MG63 (cell line): ENCODE measurements at places on chromosomes 3 and 15. TPM values are rescaled to one million over a fixed set of nuclear protein-coding genes. Genes with fewer than 3 reads are reported as not detected.

DNA sequence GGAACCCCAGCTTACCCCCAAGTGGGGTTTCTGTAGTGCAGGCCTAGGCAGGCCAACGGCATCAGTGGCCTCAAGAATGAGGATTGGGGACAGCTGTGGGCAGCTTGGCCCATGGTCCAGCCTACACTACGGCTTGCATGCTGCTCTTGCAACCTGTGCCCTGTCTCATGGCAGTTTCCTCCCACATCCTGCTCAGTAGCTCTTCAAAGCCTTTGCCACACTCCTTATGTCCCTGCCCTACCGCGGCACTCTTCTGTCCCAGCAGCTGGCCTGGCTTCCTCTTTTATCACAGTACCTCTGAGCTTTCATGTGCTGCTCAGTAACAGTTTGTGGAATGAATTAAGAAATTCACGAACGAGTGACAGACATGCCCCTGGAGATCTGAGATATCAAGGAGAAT lies 431.0 kb downstream of the EPHB1 start:
- no peak for DNase-seq

DNA sequence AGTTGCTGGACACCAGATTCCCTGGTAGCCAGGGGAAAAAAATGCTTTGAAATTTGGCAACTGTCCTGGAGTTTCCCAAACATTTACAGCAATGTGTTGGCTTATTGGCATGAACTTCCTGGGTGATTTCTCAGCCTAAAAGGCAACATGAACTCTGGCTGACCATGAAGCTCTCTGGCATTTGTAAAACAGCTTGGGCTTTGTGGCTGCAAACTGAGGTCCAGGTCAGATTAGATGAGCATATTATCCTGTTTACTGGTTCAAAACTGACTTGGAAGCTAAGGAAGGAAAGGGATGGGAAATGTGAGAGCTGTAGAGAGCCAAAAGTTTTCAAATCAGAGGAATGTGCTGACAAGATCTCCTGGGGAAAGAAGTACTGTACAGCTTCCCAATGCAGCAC lies 139.0 kb downstream of the P3H2 start:
- DNase-seq: peak; percentile 92

- DNase-seq: no peak
Observed at GRCh38 chr3:100777271-100777670, 68.0 kb downstream of the TFG start.

DNA sequence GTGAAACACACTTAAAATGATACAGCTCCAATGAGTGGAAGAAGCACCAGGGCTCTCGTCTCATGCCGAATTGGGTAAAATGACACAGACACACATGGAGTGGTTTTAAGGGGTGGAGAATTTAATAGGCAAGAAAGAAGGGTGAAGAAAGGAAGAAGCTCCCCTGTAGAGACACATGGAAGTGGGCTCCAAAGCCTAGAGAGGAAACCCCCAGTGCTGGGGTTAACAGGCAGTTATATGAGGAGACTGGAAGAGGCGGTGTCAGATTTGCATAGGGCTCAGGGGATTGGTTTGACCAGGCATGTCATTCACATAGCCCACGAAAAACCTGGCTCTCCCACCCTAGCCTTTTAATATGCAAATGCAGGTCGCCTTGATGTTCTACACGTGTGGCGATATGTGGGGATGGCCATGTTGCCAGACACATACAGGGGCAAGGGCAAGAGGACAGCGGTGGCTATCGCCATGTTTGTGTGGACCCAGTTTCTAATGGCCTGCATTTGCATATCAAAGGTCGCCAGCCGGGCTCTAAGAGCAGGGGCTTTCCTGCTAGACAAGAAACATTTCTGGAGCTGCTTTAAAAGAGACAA lies 1.9 kb upstream of the DPH6 start:
- DNase-seq: no peak

DNA sequence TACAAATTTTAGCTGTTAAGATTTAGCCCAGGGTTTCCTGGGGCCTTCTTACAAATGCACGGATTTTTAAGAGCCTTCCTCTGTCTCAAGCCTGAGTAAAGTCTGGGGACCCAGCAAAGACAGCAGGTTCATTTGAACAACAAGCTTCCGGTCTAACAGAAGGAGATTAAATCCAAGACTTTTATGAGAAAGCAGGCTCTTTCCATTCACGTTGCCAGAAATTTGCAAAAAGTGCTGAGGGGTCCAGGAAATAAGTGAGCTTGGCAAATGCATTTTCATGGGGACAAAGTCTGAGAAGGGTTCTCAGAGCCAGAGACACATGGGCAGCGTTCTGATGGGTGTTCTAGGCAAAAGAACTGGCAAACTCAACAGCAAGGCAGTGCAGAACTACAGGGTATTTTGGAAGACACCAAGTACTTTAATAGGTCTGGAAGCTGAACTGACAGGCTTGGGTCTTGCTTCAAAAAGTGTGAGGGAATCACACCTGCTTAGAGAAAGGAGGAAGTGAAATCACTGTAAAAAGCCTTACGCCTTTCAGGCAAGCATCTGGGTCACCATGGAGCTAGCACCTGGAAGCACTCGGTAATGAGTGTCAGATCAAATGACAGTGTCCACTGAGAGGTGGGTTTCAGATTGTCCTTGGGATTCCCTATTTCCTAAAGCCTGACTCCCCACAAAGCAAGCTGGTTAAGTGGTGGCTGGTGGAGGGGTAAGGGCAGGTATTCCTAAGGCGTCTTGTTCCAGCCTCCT lies 115.8 kb upstream of the ARHGEF3 start:
- no peak for DNase-seq

GRCh38 chr3:73437828-73438227 lies 186.9 kb downstream of the PDZRN3 start:
- DNase-seq: no peak

DNA sequence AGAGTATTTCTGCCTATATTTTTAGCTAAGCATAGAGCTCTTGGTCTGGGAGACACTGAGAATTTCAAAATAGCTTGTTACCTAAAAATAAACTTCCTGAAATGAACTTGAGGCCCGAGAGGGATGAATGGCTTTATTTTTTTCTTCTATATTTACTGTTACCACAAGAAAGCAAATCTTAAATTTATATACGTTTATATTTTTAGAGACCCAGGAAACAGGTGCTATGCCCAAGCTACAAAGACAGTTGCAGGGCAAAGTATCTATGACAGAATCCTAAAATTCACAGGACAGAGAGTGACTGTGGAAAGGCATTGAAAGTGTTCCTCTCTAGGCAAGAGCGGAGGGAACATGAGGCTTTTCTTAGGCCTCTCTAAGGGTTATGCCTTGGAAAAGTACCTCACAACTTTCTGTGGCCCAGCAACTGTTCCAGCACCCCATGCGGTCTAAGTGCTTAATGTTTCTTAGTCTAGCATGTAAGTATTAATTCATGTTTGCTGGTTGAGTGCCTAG lies 36.5 kb downstream of the TGFBR2 start:
- DNase-seq: no peak

DNA sequence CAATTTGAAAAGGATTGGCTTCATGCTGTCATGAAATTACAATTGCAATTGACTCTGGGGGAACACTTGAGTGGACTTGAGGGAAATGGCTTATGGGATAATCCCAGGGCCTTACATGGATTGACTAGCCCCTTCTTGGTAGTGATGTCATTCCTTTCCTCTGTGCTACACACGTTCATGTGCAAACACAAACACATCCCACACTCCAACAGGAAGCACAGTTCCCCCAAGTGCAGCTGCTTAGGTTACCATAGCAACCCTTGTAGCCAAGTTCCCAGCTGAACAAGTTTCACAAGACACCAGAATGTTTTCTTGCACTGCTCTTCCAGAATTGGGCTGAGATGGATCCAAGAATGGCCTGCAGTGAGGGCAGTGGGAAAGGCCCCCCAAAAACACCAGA lies 217.0 kb downstream of the ZNF621 start:
- DNase-seq: no peak

DNA sequence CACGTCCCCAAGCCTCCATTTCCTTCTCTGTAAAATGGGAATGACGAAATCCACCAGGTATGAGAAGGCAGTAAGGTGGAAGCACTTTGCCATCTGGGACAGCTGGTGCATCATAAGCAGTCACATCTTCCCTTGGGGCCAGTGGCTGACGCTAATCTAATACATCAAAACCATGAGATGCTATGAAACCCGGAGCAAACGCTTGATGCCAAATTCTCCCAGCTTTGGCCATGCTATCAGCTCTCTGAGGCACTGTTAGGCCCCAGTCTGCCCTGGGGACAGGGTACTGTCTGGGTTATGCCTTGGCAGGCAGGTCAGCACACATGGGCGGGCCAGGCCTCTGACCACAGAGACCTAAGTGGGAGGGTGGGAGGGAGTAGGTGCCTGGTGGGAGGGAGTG lies 66.1 kb downstream of the ADAMTS17 start:
- DNase-seq: no peak

- no peak for DNase-seq
Observed at GRCh38 chr15:78922527-78922926, 22.3 kb downstream of the CTSH start.

DNA sequence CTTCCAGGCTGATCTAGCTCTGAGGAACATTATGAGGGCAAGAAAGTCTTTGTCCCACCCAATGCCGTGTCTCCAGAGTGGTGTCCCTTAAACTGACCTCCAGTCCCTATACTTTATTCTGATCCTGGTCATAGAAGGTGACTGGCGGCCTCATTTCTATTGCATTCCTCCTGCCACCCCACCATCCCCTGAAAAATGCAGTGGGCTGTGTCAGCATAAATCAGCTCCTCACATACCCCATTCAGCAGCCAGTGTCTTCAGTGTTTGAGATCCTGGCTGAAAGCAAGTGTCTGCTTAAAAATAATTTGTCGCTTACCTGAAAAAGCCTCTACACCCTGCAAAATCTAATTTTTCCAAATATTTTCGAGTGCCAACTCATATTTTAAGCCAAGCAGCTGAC lies 346.1 kb downstream of the FEZF2 start:
- DNase-seq: no peak

- DNase-seq: no peak
Observed at GRCh38 chr15:62510791-62511190, 345.7 kb upstream of the C2CD4B start.

DNA sequence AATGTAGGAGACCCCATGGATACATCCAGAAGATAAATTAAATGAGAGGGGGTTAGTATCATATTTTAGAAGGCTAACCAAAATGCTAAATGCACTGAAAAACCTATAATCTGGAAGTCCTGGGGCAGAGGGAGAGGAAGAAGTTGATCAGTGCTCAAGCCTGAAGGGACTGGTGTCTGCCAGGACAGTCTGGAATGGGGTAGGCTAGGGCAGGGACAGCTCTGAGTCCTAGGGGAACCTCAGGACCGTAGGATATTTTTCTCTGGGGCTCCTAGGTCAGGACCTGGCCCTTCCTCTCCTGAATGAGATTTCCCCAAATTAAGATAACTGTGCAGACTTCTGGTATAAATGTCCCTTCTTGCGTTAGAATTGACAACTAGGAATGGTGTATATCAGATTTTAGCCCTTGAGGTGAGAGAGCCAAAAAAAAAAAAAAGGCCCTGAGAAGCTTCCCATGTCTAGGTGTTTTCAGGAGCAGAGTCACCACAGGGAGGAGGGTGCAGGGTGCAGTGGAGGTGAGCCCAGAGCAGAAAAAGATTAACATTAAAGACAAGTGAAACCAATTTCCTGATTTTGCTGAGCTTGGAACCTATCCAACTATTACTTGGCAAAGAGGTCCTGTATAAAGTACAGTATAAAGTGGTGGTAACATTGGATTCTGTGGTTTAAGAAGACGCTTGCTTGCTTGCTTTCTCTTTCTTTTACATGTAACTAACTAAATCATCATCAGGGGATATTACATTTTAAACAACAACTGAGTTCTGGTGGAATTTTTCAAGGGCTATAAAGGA lies 63.5 kb downstream of the HACD2 start:
- no peak for DNase-seq

DNA sequence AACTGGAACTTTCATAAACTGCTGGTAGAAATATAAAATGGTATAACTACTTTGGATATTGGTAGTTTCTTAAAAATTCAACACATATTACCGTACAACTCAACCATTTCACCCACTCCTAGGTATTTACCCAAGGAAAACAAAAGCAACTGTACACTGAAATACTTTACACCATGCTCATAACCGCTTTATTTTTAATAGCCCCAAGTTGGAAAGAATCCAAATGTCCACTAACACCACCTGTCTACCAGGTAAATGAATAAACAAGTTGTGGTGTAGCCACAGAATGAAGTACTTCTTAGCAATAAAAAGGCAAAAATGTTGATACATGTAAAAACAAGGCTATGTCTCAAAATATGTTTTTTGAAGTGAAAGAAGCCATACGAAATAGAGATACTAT lies 215.9 kb upstream of the PEX5L start:
- no peak for DNase-seq

- DNase-seq: no peak
Observed at GRCh38 chr3:197068077-197068476, 38.5 kb upstream of the MELTF start.

- no peak for DNase-seq
Observed at GRCh38 chr3:141860086-141860669, 16.3 kb upstream of the ATP1B3 start.

- DNase-seq: peak; percentile 12
Observed at GRCh38 chr15:38389924-38390542, 63.9 kb upstream of the FAM98B start.

DNA sequence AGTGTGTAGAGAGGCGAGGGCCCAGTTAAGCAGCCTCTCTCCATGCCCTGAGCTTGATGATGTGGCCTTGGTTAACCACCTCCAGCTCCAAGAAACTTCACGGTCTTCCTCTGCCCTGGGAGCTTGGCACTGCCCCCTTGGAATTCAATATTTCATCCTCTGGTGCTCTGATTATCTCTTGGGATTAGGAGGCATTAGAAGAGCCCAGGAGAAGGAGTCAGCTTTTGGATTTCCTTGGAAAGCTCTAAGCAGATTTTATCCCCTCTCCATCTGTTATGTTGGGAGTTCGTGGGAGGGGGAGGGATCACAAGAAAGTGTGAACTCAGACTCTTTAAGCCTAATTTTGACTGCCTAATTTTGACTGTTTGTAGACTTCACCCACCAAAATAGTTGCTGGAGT lies 132.7 kb upstream of the AGBL1 start:
- DNase-seq: peak; percentile 12

GRCh38 chr15:67935244-67935643 lies 95.4 kb upstream of the RNU6-1 start:
- no peak for DNase-seq

DNA sequence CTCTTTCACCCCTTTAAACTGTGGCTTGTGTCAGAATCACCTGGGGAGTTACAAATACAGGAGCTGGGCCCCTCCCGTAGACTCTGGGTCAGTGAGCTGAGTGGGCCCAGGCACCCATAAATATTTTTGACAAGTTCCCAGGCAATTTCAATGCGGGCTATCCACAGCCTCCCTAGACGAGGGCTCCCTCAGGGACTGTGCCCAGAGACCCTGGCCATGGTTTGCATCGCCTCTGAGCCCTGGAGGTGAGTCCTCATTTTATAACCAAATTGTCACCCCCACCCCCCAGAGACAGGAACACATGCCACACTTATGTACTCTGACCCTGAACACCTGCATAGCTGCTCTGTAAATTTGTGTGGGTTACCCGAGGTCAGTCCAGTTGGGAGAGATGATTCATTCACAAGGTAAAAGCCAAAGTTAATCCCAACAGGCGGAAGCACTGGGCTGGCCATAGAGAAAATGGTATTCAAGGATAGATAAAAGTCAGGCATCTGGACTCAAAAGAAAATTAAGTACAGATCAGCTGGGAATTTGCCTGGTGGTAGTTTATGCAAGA lies 146.5 kb upstream of the SLC6A11 start:
- no peak for DNase-seq

GRCh38 chr15:40549894-40550293 lies 14.9 kb downstream of the CCDC32 start:
- DNase-seq: no peak

Gene CEP63
- total RNA-seq: 15.3 and 30.3 TPM in 2 replicates

Gene ARRDC4
- 9.2 and 13.4 TPM in 2 replicates for total RNA-seq

Gene SEMA3G
- not detected in 2 replicates for total RNA-seq

Gene BOC
- 1.4 and 3.9 TPM in 2 replicates for total RNA-seq

Gene COMMD4
- 100 and 144 TPM in 2 replicates for total RNA-seq

Gene ACKR2
- total RNA-seq: not detected in 2 replicates

Gene CLDN16
- total RNA-seq: not detected in 2 replicates

Gene GPR171
- total RNA-seq: not detected in 2 replicates

Gene GOLGA8J
- total RNA-seq: 0.07 TPM in 1 of 2 replicates, not detected in the other
